ENCODE measurements at places on chromosomes 3 and 15.

GRCh38 chr3:11544412-11545181 is 99.1 kb downstream of the VGLL4 start:
- DNase-seq, result no peak

DNA sequence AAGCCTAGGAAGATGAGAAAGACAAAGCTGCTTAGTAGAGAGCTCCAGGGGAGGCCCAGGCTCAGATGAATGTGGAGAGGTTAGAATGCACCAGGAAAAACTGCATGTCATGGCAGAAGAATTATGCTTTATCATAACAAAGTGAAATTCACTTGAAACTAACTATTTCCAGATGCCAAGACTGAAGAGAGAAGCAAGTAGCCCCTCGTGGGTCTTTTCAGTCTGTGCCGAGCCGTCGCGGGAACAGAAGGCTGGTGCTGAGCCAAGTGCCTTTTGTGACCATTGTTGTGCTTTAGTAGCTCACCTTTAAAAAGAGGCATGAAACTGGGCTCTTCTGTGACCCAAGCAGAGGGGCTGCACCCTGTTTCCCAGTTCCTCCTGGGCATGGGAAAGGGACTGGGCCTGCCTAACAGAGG is 73.2 kb downstream of the CHDH start:
- no peak for DNase-seq

DNA sequence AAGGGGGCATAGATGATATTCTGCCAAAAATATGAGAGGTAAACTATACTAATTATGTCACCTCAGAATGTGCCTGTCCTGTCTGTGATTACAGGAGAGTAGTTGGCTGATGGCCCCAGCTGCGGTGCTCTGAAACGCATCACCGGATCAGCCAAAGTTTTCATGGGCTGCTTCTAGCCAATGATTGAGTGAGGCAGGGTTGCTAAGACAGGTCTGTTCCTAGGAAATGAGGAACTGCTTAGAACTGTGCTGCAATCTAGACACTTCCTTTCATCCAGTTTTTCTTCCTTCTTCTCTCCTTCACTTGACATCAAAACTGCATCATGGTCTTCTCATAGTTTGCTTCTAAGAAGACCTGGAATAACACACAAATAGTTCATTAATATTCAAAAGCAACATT is 124.0 kb downstream of the KCNH8 start:
- no peak for DNase-seq

GRCh38 chr15:51879555-51879954 is 50.1 kb downstream of the TMOD3 start:
- DNase-seq, result no peak

- DNase-seq, result no peak
Observed at GRCh38 chr3:159904911-159905310, 83.7 kb upstream of the IL12A start.

DNA sequence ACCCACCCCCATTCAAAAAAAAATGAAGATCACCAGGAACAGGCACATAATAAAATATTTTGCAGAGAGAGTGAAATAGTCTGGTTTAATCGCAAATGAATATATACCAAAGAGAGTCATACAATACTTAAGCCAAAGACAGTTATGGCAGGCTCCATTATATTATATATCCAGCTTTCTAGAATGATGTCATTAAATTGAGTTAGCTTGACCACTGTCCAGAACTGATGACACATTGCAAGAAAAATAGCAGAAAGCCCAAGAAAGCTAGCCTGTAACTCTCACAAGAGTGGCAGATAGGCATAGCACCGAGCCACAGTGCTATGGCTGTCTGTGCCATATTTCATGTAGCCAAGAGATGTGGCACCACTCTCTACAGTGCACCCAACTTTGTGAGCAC is 231.9 kb upstream of the SEMA6D start:
- no peak for DNase-seq

DNA sequence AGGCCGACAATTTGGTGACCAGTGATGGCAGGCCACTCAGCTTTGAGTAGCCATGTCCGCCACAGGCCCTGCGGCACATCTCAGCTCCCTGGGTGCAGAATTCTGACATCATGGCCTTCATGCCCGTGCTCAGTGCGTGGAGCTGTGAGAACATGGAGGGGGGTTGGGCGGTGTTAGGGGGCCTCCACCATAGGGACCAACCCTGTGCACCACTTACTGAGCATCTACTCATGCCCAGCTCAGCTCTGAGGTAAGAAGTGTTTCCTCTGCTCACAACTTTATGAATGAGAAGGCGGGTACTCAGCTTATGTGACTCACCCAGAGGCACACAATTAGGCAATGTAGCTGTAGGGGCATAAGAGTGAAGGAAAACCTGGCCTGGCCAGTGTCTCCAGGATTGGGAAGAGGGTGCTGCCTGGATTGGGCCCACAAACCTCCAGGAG is 10.5 kb downstream of the ACOX2 start:
- no peak for DNase-seq

DNA sequence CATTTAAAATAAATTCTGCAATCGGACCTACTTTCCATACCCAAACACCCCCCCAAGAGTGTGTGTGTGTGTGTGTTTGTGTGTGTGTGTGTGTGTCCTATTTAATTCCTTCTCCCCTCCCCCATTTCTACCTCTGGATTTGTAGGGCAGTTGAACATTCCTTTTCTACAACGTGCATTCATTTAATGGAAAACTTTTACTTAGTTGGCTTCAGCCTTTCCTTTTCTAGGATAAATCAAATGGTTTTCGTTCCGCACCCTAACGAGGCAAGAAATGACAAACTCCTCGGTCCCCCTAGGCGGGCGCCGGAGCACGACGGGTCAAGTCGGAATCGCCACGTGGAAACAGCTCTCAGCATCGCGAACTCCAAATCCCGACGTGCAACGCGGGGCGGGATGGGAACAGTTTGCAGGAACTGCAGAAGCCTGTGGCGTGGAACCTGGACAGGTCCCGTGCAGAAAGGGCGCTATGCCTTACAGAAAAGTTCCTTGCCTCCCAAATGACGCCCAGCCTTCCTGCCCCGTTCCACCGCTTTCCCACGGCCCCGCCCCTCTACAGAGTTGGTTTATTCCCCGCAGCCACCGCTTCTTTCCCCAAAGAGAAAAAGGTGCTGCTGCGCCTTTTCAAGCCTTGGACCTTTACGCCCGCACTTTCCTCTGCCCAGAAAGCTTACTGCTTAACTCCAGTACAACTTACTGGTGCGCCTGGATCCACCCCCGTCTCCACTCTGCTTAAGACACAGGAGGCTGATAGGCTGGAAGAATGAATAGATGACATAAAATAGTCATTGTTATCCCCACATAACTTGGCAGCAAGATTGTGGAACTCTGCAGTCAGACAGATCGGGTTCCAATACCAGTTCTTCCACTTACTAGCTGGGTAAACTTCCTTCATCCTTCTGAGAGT is 1.1 kb upstream of the EIF2B5 start:
- peak; percentile 43 for DNase-seq

- DNase-seq, result no peak
Observed at GRCh38 chr15:34122771-34123183, 20.9 kb downstream of the PGBD4 start.

GRCh38 chr3:112032098-112032731 is 2.3 kb upstream of the TMPRSS7 start:
- no peak for DNase-seq

GRCh38 chr3:95120921-95121320 is 1058.1 kb downstream of the NSUN3 start:
- no peak for DNase-seq

Data from nucleus accumbens (tissue), 56 donors.